ENCODE measurements at places on chromosomes 5 and 9.
A peak's percentile ranks its signal among the peaks of the same experiment; 100 is the strongest.

GRCh38 chr9:82488313-82489200 lies 500.0 kb downstream of the SPATA31D1 start:
- peak; percentile 68 for DNase-seq

DNA sequence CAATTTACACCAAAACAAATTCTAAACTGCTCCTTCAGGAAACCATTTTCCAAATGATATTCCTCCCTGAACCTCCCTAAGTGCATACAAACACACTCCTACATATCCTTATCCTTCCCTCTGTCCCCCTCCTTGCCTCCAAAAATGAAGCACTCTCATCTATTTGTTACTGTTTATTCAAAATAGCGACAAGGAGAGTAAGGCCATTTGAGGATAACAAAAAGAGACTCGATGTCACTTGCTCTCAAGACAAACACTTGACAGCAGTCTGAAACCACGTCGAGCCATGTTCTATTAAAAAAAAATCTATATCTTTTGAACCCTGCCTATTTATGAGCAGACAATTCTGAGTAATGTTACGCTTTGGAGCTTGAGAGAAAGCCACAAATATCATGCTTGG lies 547.9 kb downstream of the DTWD2 start:
- DNase-seq, result no peak

DNA sequence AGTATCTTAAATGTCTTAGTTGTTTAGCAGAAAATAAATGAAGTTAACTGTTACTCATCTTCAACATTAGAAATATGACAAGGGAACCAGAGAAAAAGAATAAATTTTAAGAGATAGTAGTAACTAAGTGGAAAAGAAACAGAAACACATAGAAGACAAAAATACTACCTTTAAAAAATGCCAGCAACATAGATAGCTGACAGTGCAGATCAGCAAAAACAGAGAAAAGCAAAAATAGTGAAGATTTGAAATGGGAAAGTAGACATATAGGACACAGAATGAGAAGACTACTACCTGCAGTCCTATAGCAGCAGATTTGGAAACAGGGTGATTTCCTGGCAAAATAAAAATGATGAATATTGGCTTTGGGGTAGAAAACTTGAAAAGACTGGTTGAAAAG lies 48.5 kb downstream of the ICE1 start:
- no peak for DNase-seq

DNA sequence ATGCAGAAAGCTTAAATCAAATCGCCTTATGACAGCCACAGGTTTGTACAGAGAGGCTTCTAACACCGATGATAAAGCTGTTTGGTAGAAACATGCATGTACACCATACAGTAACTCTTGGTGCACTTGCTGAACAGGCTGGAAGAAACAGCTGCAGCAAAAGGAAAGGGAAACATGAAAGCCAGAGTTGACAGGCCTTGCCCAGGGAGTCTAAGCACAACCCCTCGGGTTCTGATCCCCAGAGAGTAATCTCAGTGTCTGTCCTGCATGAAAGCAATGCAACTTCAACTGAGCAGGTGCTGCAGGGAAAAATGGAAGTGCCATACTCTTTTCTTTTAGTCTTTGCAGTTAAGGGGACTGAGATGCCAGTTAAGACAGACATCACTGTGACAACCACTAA lies 419.9 kb downstream of the BNC2 start:
- no peak for DNase-seq

DNA sequence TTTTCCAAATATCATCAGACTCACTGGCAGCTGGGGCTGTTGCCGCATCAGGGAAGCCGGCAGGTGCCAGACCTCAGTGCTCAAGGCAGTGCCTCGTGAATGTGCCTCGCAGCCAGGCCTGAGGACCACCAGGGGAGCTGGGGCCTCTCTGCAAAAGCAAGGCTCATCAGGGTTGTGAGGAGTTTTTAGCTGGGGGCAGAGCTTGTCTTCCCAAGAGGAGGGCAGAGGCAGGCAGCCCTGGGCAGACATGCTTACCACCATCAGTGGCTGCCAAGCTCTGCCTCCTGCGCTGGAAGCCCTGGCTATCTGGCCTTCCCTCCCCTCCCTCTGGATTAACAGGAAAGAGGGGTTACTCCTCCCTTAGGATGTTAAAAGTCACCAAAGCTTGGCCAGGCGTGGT lies 8.8 kb upstream of the TBC1D9B start:
- DNase-seq, result no peak

GRCh38 chr5:115360046-115360685 lies 63.7 kb upstream of the CCDC112 start:
- DNase-seq, result no peak

- DNase-seq, result no peak
These were observed 77.5 kb upstream of the HMHB1 start for GRCh38 chr5:143734456-143734780.

GRCh38 chr9:131122158-131122557 lies 3.2 kb upstream of the NUP214 start:
- DNase-seq, result no peak

- no peak for DNase-seq
These were observed 435.8 kb upstream of the CLINT1 start for GRCh38 chr5:158294701-158295100.

DNA sequence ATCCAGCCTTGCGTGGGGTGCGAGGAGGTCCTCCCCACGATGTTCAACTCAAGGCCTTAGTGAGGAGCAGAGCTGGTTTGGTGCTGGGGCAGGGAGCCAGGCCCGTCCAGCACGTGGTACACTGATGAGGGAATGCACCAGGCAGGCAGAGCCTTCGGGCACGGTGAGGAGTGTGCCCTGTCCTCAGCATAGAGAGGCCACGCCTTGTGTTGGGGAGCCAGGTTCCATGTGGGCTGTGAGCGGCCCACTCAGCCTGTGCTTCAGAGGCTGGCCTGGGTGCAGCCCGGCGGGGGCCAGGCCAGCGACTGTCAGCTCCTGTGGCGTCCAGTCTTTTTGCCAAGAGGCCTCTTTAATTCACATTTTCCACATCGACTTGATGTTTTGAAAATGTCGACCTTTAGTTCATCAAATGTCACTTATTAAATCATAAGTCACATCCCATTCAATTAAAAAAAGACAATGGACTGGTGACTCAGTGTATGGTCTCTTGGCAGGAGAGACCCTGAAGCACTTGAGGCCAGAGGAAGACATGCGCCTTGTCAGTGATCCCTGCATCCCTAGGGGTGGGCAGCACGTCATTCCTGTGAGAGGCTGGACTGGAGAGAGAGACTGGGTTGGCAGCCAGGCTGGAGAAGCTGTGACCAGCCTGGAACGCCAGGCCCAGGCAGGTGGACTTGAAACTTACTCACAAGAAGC lies 21.7 kb downstream of the ERGIC1 start:
- DNase-seq, result no peak

GRCh38 chr5:162189719-162190118 lies 122.1 kb downstream of the GABRG2 start:
- no peak for DNase-seq

GRCh38 chr9:124427281-124427680 lies 12.0 kb upstream of the PSMB7 start:
- no peak for DNase-seq

GRCh38 chr5:138748630-138749081 lies 4.6 kb upstream of the CTNNA1 start:
- peak; percentile 30 for DNase-seq

DNA sequence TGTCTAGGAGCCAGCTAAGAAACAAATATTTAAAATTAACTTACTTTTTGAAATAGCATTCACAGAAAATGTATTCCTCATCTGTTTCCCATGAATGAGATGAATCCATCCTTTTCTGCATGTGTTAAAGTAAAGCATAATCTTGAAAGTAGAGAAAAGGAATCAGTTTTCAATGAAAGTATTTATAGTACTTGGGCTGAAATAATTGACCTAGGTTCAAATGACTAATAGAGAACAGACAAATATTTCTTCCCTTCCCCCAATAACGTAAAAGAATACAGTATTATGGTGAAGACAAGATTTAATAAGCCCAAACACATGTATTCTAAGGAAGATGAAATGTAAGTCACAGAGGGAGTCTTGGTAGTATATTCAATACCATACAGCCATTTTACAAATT lies 403.5 kb downstream of the ZNF608 start:
- DNase-seq, result no peak

GRCh38 chr9:99778836-99779235 lies 42.8 kb upstream of the NR4A3 start:
- no peak for DNase-seq

GRCh38 chr9:85310573-85310972 lies 431.2 kb downstream of the AGTPBP1 start:
- no peak for DNase-seq

DNA sequence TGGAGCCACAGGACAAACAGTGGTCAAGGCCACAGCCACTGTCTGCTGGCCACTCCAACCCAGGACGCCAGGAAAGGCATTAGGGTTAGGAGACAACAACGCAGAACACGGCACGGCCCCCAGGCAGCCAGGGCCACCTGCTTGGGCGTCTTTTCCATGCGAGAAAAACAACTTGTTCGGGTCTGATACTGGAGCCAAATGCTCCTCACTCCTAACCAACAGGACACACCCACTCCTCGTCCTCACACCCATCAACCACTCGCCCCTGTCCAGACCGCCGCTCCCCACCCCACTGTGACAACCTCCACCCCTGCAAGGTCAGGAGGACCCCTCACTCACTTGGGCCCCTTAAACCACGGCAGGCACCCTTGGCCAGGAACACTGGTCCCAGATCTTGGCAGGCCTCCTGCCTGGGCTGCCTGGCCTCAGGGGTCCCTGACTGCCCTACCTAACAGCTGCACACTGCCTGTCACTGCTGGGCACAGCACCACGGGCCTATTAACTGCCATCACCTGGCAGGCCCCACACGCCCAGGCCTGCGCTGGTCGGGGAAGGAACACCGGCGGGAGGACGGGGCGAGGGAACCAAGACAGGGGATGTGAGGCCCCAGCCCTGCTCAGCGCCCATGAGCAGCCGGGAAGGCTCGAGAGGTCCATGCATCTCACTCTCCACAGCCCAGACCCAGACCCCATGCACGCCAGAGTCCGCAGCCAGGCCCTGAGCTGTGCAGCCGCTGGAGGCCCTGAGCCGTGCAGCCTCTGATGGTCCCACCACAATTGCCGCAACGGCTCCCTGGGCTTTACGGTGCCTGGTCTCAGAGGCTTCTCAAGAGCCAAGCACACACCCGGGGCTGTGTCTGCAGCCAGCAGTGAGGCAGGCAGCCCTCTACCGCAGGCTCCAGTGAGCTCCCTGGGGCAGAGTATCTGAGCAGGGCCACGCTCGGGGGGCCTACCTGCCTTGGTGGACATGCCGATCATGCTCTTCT lies 13.8 kb downstream of the CLPTM1L start:
- DNase-seq, result no peak

DNA sequence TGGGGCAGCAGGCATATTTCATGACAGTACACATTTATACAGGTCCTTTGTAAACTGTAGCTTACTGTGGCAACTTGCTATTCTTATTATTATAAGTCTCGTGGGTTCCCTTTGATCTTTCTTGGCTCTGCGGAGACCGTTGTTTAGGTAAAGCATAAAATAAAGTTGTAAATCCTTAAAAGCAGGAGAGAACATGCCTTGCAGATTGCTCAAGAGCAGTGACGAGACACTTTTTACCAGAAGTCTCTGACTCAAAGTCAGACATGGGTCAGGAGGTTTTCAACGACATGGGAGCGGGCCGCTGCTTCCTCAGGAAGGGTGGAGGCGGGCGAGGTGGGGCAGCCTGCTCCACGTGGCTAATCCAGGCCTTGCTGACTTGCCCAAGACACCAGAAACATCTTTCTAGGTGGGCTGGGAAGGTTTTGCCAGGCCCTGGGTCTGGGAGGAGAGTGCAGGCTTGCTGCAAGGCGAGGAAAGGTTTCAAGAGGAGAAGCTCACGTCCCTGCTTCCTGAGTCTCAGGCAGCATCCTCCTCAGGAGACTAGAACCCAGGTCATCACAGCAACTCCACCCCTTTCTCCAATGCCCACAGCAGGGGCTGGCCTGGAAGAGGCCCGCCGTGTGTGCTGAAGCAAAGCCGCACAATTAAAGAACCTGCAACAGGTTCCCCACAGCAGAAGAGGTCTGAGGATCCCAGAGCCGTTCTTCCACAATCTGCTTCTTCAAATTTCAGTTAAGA lies 6.5 kb downstream of the TBC1D2 start:
- peak; percentile 97 for DNase-seq

GRCh38 chr9:71910650-71911060 lies 338 bp downstream of the ABHD17B start:
- no peak for DNase-seq

DNA sequence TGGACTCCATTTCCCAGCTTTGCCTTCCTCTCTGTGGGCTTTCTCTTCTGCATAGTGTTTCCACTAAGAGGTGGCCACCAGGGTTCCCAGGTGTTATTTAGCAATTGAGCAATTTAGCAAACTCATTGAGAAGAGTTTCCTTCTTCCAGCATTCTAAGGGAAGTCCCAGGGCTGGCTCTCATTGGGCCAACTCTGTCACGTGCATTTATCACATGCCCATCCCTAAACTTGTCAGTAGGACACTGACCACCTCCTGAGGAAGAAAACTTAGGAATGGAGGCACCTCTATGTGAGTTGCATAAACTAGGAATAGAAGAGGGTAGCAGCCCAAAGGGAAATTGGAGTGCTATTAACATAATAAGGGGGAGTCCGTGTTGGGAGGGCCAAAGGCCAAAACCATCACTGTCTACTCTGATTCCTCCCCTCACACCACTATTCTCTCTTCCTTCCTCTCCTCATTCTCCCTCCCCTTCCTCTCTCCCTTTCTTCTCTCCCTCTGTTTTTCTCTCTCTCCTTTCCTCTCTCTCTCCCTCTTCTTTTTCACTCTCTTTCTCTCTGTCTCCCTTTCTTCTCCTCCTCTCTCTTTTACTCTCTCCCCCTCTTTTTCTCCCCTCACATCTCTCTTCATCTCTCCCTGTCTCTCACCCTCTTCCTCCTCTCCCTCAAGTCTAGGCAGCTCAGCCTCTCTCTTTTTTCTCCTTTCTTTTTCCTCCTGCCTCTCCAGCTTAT lies 213.4 kb downstream of the PALM2AKAP2 start:
- no peak for DNase-seq

DNA sequence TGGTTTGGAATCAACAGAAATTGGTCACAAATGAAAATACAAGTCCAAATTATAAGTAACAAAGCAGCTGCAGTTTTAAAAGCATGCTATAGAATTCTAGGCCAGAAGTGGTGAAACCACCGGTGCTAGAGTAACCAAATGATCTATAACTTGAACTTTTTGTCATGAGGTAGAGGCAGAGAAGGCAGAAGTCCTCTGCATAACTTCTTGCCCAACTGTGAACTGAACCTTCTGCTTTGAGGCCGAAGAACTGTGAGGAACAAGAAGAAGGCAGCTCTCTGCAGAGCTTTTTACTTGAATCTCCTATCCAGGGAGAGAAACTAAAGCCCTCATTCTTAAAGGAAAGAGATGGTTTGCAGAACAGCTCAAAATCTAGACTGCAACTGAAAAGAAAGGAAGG lies 36.2 kb upstream of the TENT2 start:
- no peak for DNase-seq

GRCh38 chr9:99634186-99634585 lies 187.5 kb upstream of the NR4A3 start:
- DNase-seq, result no peak

- no peak for DNase-seq
These were observed 307.6 kb downstream of the GLIS3 start for GRCh38 chr9:3992222-3992621.

- DNase-seq, result no peak
These were observed 9.8 kb downstream of the CEL start for GRCh38 chr9:133071484-133072150.

- DNase-seq, result peak; percentile 84
These were observed 2.2 kb upstream of the CCDC125 start for GRCh38 chr5:69334793-69335268.

- DNase-seq, result peak; percentile 78
These were observed 18.7 kb downstream of the MYMK start for GRCh38 chr9:133505901-133506652.
